ENCODE measurements at places on chromosomes 1 and 21.

DNA sequence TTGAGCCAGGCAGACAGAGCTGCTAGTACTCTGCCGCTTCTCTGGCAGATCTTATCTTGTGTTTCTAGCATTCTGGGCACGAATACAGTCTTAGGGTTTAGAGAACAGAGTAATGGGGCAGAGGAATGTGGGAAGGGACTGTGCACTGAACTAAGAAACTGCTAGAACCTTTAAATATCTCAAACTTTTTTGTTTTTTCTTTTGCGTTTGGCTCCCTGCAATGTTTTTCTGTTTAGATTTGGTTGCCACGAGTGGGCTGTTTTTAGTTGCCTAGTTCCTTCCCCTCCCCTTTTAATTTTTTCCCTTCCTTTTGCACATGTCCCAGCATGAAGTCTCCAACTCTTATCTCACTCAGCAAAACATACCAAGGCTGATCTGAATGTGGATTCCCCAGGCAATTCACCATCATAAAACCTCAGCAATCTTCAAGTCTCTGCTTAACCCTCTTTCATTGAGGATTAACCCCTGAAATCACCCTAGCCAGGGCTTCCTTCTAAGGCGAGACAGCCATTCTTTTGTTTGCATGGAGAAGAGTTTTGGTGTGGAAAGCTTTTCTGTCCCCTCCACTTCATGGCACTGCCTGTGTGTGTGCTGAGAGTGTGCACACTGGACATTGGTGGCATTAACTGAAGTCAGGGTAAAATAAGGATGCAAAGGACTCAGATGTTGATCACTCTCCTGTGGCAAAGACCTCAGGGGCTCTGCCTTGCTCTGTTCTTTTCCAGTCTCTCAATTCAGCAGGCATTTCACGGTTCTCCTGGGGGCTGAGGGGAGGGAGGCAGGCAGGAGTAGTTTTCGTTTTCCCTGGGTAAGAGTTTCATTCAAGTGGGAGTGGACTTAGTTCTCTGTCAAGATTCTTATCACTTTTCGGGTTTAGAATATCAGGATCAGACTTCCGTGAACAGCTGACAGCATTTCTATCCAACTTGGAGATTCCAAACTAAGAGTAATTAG is 2.8 kb upstream of the ATF3 start:
- no peak for DNase-seq

- no peak for DNase-seq
Measured at GRCh38 chr1:42163114-42163513, 1.4 kb downstream of the GUCA2A start.

GRCh38 chr1:25039229-25039628 is 109.2 kb upstream of the RUNX3 start:
- no peak for DNase-seq

DNA sequence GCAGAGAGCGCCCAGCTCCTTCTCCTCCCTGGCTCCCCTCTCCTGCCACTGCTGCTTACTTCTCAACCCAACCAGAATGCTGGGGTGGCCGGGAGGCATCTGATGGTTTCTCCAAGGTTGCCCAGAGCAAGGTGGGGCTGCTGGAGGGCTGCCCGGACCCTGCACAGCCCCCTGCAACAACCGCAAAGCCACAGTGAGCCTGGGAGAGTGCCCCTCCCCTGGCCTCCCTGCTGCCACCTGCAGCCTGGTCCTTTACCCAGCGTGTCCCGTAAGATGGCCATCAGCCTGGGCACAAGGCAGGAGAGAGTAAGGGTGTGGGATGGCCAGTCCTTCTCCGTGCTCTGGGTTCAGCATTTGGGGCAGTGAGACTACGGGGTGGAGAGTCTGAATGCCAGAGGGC is 17.0 kb downstream of the MX2 start:
- no peak for DNase-seq

- no peak for DNase-seq
Measured at GRCh38 chr1:56183151-56183550, 396.2 kb downstream of the PLPP3 start.

DNA sequence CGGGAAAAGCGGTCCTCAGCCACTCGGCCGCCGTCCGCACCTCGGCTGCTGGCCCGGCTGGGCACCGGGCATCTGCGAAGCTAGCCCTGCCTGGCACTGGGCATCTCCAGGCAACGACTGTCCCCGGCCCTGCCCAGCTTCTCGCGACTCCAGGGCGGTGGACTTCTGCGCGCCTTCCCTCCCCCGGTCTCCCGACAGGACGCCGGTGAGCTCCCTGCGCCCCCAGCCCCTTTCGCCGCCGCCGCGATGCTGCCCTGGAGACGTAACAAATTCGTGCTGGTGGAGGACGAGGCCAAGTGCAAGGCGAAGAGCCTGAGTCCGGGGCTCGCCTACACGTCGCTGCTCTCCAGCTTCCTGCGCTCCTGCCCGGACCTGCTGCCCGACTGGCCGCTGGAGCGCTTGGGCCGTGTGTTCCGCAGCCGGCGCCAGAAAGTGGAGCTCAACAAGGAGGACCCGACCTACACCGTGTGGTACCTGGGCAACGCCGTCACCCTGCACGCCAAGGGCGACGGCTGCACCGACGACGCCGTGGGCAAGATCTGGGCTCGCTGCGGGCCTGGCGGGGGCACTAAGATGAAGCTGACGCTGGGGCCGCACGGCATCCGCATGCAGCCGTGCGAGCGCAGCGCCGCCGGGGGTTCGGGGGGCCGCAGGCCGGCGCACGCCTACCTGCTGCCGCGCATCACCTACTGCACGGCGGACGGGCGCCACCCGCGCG is 514 bp downstream of the FAM43B start:
- DNase-seq, result no peak

- DNase-seq, result no peak
Measured at GRCh38 chr1:175749075-175749474, 5.7 kb upstream of the TNR start.

DNA sequence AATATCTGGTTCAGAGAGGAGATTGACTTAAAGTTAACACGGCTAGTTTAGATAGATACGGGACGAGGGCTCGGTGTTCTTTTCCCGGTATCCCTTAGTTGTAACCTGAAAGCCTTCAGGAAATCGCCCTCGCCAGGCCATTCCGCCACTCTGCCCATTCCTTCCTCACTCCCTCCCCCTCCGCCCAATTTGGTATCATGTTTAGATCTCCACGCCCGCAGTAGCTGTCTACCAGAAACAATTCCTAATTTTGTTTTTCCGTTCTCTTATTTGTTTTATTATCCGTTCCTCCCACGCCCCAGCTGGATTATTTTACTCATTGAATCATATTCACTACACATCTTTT is 685 bp upstream of the VAMP4 start:
- DNase-seq, result no peak

DNA sequence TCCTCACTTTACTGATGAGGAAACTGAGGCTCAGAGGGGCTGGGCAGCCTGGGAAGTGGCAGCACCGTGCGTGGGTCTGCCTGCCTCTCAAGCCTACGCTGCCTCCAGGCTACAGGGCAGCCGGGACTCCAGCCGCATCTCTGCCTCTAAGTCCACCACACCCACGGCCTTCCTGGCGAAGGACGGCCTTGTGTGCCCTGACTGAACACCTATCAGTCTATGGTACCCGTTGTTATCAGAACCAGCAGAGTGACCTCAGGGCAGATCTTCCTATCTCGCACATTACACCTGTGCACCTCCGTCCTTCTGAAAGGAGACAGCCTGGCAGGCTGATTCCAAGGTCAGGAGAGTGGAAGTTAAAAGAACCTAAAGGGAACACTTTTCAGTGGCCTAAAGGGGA is 35.7 kb upstream of the SLC30A1 start:
- no peak for DNase-seq

GRCh38 chr1:209510063-209510462 is 73.5 kb upstream of the CAMK1G start:
- DNase-seq, result no peak

- no peak for DNase-seq
Measured at GRCh38 chr21:41706263-41706639, 60.6 kb downstream of the RIPK4 start.

DNA sequence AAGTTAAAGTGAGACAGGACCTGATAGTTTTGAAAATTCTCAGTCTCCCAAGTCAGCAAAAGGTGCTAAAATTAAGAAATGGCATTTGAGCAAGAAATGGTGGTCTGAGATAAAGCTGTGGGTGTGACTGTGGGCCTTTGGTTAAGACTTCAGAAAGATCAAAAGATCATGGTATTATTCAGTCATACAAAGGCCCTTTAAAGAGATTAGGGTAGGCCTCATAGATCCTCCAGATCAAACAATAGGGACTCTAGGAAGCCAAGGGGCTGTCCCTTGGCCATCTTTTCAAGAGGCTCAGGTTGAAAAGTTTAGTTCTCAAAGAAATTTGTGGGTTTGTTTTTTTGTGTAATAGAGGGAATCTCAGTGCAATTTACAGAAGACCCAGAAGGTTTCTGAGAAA is 8.4 kb downstream of the HMGB4 start:
- DNase-seq, result no peak

DNA sequence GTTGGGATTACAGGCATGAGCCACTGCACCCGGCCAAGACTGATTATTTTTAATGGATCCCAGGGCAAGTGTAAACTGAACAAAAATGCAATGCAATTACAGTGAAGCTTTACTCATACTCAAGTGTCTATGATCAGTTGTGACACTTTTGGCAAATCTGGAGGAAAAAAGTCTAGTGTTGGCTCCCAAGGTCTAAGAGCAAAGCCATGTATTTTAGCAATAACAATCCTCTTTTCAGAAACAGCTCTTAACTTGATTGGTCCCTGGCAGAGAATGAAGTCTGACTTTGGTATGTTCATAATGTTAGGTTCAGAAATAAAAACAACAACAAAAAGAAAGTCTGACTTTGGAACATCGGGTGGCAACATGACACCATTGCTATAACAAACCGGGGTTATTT is 40.2 kb upstream of the C1orf53 start:
- no peak for DNase-seq

DNA sequence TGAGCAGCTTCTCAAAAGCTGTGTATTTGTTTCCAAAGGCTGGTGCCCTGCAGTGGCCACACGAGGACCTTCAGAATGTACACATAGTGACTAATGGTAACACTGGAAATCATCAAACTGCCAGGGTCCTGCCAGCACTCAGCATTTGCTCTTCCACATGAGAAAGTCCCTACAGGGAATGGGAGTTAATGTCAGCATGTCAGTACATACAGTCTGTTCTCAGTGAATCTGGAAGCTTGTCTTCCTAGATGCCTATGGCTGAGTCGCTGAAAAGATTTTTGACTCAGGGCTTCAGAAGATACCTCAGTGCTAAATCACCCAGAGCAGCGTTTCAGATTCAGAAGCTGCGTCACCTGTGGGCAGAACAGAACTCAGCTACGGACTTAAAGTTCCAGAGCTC is 108.2 kb downstream of the CDC7 start:
- DNase-seq, result no peak

DNA sequence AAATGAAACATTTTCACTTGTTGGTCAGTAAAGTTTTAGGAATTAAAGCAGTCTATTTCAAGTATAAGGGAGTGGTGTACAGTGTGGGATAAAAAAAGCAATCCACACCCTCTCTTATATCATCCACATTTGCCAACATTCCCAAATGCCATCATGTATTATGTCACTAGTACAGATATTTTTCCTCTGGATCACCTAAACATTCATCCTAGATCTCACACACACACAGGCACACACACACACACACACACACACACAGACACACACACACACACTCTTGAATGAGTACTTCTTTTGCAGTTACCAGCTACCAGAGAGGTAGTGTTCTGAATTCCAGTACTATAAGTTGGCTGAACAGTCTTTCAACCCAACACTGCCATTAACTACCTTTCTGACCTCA is 1369.1 kb upstream of the ADGRL4 start:
- no peak for DNase-seq

GRCh38 chr1:243270097-243270864 is 14.4 kb downstream of the SDCCAG8 start:
- DNase-seq, result no peak

- DNase-seq, result peak; percentile 97
Measured at GRCh38 chr1:27044613-27045151, 32.0 kb upstream of the TENT5B start.

GRCh38 chr1:173758110-173758509 is 43.3 kb downstream of the KLHL20 start:
- DNase-seq, result no peak

GRCh38 chr1:64357422-64357821 is 112.5 kb upstream of the CACHD1 start:
- no peak for DNase-seq

- no peak for DNase-seq
Measured at GRCh38 chr1:206012086-206012859, 9.1 kb upstream of the RAB7B start.

DNA sequence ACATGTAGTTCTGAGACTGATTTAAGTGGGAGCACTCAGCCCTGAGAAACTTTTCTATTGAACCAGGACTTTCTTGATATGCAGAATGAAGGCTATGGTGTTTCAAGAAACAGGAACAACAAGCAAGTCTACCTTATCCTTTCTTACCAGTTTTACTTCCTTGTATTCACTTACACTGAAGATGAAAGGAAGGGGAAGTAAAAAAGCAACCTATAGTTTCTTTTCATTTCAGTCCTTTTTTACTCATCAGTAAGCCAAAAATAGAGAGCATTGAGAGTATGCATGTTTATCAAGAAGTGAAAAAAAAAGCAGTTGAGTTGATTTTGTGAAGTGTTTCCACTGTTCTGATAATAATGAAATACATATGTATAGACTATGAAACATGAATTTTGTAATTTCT is 1010.3 kb downstream of the AMY1C start:
- DNase-seq, result no peak

DNA sequence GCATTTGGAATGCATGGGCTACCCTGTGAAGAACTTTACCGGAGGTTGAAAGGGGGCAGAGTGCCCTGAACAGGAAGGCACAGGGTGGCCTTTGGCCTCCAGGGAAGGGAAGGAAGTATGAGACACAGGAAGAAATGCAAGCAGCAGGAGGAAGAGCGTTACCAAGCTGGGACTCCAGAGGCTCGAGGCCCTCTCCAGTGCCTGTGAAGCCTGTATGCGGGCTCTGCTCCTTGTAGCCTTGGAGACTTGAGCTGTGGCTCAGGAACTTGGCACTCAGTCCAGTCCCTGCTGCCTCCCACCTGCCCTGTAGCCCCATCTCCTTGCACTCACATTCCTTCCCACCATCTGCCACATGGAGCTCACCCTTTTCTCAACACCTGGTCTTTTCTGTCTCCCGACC is 33.5 kb upstream of the RNF19B start:
- no peak for DNase-seq

DNA sequence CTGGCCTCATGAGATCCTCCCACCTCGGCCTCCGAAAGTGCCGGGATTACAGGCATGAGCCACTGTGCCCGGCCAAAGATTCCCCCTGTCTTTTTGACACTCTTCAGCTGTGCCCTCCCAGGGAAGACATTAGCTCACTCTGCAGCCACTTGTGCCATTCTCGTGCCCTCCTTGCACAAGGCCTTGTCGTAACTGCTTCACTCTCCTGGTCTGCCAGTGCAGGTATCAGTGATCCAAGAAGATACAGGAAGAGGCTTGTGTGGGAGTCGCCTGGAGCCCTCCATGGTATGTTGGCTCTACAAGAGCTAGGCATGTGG is 22.0 kb upstream of the WDR26 start:
- DNase-seq, result no peak

- peak; percentile 22 for DNase-seq
Measured at GRCh38 chr1:34831721-34832246, 27.8 kb downstream of the SMIM12 start.

GRCh38 chr1:68317543-68317942 is 85.2 kb upstream of the WLS start:
- no peak for DNase-seq

GRCh38 chr21:37087188-37087587 is 14.1 kb downstream of the TTC3 start:
- no peak for DNase-seq

All from stimulated activated effector memory CD8-positive, alpha-beta T cell treated with anti-CD3 and anti-CD28 coated beads, Interleukin-12 subunit alpha, Interleukin-12 subunit beta, amount 100 ng/mL, for 72 hours (primary cell).